ENCODE measurements at places on chromosomes 7 and 10.

DNA sequence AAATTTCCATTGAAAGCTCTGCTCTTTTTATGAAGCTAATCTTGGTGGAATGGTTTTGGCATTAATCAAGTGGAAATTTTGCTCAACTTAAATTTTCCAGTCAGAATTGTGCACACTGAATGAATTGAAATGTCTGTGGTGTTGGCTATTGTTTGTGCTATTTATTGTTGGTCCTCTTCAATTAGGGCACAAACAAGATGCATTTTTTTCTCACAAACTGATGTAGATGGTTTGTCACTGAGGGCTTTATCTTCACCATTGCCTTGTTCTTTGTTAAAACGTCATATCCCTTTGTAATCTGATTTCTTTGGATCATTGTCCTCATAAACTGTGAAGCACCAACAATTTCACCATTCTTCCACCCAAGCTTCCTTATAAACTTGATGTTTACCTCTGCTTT is 152.1 kb upstream of the RHOBTB1 start:
- no peak for DNase-seq

GRCh38 chr10:75959209-75959608 is 527.8 kb downstream of the LRMDA start:
- DNase-seq, result no peak

- no peak for DNase-seq
Observed at GRCh38 chr10:90213346-90213745, 512.0 kb downstream of the KIF20B start.

DNA sequence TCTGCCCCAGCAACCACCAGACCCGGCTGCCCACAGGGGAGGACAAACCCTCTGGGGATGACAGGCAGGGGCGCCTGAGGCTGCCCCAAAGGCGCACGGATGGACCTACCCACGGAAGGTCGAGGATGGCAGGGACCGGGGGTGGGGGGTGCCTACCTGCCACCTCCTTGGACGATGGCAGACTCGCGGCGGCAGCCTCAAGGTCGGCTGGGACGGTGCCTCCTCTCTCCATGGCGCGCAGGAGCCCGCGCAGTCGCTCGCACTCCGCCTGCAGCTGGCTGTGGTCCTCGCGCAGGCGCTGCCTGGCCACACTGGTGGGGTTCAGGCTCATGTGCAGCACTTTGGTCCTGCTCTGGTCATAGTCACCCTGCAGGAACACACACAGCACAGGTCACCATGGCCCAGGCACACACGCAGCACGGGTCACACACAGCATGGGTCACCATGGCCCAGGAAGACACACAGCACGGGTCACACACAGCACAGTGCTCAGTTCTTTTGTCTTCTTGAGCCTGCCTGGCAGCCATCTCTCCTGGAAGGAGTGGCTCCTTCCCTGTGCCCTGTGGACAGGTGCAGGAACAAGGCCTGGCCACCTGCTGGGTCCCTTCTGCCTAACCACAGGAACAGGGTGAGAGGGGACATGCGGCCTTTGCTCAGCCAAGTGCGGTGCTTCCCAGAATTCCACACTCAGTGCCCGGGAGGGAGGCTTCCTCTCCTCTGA is 266.6 kb downstream of the ELFN1 start:
- DNase-seq, result no peak

DNA sequence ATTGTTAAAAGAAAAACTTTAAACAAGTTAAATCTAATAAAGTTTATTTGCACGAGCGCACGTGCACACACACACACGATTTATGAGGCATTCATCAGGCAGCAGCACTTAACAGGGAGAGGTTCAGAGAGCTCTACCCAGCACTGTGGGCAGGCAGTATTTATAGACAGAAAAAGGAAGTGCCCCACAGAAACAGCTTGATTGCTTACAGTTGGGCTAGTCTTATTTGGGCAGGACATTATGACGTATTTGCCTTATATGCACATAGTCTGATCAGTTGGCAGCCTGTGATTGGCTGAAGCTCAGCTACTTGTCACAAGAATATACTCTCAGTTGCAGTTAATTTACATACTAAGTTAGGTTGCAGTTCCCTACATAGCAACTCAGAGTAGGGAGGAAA is 1.2 kb upstream of the SDHAF3 start:
- no peak for DNase-seq

DNA sequence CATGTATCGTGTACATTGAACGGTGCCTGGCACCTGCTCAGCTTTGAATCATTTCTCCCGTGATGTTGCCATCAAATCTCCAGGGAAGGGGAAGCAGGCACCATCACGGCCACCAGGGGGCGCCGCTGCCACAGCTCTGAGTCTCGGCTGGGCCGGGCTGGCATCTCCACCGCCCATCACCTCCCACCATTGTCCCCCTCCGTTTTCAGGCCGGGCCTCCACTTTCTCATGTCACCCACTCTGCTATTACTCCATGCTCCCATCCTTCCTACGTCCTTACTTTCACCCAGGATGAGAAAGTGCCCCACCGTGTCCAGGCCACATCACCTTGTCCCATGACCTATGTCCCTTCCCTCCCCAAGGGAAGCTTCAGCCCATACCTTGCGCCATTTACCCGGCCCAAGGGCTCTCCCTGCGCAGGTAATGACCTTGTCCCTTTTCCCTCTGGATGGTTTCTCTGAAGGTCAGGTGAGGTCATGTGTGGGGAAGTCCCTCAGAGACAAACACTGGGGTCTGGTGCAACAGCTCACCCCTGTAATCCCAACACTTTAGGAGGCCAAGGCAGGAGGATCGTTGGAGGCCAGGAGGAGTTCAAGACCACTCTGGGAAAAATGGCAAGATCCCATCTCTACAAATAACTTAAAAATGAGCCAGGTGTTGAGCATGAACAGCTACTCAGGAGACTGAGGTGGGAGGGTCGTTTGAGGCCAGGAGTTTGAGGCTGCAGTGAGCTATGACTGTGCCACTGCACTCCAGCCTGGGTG is 31.8 kb upstream of the OCM2 start:
- DNase-seq, result peak; percentile 78

GRCh38 chr10:69636626-69637605 is 6.9 kb downstream of the FAM241B start:
- no peak for DNase-seq
